ENCODE measurements at places on chromosomes 4 and X. TPM values are rescaled to one million over a fixed set of nuclear protein-coding genes. Genes with fewer than 3 reads are reported as not detected.

- DNase-seq, result no peak
These were observed 5.8 kb downstream of the SCLT1 start for GRCh38 chr4:129087516-129087915.

GRCh38 chrX:108224727-108225621 is 133.4 kb downstream of the ATG4A start:
- peak; percentile 7 for DNase-seq

IL13RA1 gene
- total RNA-seq, result 106 TPM

HAND2 gene
- not detected for total RNA-seq

DNA sequence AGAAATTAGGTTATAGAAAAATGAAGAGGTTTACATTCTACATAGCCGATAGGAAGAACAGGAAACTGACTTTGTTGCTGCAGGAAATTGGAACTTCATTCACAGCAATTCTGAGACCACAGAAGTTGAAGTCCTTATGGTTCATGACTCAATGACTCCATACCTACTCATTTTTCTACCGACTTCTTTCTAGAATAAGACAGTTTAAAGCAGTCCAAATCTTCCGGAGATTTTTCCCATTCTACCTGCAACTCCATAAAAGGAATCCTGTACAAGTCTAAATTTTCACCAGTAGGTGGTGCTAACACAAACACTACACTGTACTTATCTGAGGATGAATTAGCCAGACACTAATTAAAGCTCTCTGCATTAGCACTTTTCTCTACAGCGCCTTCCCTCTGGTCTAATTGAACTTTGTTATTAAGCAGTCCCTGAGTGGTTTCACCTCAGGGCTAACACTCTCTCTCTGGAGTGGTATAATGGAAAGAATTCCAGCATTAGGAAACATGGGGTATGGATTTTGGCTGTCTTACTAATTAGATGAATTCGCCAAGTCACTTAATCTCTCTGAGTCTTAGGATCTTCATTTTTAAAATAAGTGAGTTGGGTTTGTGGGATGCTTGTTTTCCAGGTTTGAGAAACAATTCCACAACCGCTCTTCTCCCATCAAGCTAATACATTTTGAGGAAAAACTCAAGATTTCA is 167.9 kb downstream of the SMIM20 start:
- no peak for DNase-seq

GRCh38 chr4:169220447-169220846 is 50.3 kb downstream of the SH3RF1 start:
- no peak for DNase-seq

DNA sequence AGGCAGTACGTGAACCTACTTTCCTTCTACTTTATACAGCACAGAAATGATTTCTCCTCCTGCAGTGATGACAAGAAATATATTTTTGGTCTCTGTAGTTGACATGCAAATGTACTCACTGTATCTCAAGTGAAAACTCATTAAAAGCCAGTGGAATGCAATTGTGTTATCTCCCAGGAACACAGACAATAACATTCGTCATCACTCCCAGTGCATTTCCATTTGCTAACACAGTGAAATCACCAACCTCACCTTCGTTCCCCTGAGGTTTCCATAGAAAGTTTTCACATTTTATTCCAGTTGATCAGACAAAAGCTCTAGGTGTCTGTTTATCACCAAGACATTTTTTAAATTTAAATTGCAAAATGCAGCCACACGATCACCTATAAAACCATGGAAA is 2.5 kb upstream of the SPANXD start:
- DNase-seq, result no peak

- no peak for DNase-seq
These were observed 50.8 kb downstream of the DTHD1 start for GRCh38 chr4:36332023-36332781.

- no peak for DNase-seq
These were observed 1393.9 kb downstream of the ARAP2 start for GRCh38 chr4:34850421-34850820.

GRCh38 chr4:675980-676870 is 1.9 kb downstream of the MYL5 start:
- DNase-seq, result peak; percentile 33

- DNase-seq, result no peak
These were observed 50.3 kb downstream of the MED28 start for GRCh38 chr4:17664755-17665154.

GRCh38 chr4:1247864-1248244 is 1.1 kb downstream of the CTBP1 start:
- no peak for DNase-seq

DNA sequence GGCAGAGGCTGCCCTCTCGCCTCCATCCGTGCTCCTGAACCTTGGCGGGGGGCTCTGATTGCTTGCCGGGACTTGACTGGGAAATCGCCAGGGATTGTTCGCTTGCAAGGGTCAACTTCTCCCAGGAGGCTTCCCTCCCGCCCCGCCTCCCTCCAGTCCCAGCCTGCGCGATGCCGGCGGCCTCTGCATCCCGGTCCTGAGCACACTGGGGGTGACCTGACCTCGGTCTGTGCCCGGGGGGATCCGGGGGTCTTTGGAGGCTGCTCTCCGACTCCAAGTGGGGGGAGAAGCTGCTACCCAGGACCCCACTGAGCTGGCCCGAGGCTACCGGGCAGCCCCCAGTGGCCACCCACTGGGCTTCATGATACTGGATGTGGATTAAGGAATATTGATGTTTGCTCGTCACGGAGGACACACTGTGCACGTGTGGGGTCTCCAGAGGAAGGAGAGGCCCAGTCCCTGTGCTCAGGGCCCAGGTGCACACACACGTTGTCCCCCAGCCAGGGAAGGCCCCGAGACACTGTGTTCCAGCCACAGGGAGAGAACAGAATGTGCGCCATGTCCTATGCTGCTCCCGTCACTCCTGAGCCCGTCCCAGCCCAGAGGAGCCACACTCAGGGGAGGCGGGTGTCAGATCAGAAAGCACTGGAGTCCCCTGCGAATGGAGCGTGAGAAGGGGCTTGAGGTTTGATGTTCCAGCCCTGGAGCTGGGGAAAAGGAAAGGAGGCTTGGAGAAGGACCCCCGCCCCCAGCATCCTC is 55.9 kb upstream of the NKX1-1 start:
- no peak for DNase-seq

KIT gene
- total RNA-seq, result not detected

GRCh38 chrX:53312946-53313727 is 31.8 kb upstream of the IQSEC2 start:
- DNase-seq, result peak; percentile 65

GRID2 gene
- not detected for total RNA-seq

DNA sequence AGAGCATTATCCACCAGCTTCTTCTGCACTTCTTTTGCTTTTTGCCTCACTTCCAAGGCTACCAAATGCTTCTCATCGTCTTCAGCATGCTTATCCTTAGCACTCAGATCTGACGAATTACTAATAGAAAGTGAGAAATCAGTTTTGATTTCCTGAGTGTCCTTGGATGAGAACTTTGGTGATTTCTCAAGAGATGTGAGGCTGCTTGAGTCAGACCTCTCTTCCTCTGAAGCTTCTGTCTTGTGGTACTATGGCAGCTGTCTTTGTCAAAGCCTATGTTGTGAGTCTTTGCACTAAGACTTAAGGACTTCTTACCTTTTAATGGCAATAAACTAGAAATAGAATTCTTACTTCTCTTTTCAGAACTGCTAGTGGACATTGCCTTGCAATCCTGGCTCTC is 169.9 kb downstream of the CPE start:
- no peak for DNase-seq

DNA sequence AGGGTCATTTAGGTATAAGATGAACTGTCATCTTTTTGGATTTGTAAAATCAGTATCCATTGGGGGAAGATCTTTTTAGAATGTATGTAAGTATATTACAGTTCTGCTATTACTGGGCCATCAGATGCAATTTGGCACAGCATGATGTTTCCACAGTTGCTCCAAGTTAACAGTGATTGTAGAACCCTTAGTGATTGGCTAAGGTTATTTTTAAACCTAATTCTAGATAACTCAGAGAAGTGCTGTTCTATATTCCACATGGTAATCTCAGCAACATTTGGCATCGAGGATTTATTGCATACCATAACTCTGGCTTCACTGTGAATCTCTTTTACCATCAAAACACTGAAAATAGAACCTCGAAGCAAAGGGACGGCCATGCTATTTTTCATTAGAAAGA is 215.7 kb upstream of the HAND2 start:
- DNase-seq, result no peak

DNA sequence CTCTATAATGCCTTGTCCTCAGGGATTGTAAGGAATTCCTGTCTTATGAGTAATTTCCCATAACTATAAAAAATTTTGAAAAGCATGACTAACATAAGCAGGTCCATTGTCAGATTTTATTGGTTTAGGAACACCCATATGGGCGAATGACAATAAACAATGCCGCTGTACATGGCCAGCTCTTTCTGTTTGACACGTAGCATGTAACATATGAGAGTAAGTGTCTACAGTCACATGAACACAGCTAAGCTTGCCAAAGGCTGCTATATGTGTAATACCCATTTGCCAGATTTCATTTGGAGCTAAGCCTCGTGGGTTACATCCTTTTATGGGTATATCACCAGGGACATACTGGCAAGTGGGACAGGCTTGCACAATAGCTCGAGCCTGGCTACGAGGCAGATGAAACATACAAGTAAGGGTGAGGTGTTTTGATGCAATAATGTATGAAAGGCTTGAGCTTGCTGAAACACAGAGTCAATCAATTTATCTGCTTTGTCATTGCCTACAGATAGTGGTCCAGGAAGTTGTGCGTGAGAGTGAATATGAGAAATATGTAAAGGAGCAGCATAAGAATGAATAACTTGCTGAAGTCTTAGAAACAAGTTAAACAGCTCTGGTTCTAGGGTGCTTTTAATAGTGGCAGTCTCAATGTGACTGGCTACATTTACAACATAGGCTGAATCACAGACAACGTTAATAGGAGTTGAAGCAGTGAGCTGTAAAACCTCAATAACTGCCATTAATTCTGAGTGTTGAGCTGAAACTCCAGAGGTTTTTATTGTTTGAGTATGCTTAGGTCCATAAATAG is 67.4 kb upstream of the UGT2B10 start:
- DNase-seq, result no peak

GRIPAP1 gene
- total RNA-seq, result 35.2 TPM

GRCh38 chr4:140044337-140044902 is 109.6 kb downstream of the MAML3 start:
- DNase-seq, result no peak

DNA sequence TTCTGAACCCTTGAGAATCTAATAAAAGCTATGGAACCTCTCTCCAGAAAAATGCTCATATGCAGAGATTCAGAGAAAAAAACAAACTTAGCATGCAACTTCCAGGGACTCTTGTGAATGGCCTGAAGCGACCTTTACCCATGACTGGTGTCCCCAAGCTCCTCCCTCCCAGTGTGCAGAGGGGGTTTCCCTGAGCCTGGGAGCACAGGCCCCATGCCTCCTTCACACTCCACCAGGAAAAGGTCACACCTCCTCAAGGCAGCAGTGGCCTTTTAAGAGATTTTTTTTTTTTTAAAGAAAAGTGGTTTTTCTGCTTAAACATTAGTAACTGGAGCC is 13.3 kb upstream of the UBA6 start:
- DNase-seq, result no peak

DNA sequence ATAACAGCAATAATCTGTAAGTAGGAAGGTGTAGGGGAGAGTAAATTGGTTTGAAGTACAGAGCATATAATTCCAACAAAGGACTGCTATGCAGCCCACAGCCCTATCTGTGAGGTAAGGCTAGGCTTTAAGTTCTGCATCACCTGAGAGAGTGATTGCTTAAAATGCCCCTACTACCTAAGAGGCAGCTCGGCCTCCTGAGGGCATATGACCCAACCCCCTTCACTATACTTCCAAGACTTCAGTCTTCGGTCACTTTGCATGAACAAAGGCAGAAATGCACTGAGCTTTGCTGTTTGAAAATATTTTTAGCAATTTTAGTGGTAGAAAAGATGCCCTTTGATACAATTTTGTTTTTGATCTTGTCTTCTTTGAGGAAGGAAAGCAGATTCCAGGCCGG is 4.9 kb upstream of the DDX3X start:
- DNase-seq, result no peak

NR3C2 gene
- total RNA-seq, result 0.96 TPM

GRCh38 chr4:53917729-53918128 is 146.7 kb downstream of the CHIC2 start:
- DNase-seq, result no peak

GRCh38 chr4:32196950-32197688 is 1477.0 kb downstream of the PCDH7 start:
- no peak for DNase-seq

DNA sequence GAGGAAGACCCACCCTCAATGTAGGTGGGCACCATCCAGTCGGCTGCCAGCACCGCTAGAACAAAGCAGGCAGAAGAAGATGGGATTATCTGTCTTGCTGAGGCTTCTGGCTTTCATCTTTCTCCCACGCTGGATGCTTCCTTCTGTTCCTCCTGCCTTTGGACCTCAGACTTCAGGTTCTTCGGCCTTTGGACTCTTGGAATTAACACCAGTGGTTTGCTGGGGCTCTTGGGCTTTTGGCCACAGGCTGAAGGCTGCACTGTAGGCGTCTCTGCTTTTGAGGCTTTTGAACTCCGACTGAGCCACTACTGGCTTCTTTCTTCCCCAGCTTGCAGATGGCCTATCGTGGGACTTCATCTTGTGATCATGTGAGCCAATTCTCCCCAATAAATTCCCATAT is 55.1 kb downstream of the PDLIM5 start:
- DNase-seq, result no peak

MAOB gene
- total RNA-seq, result 0.55 TPM

NEUROG2 gene
- total RNA-seq, result not detected

TBX22 gene
- total RNA-seq, result not detected

- DNase-seq, result no peak
These were observed 34.8 kb downstream of the TACC3 start for GRCh38 chr4:1756079-1756478.

DNA sequence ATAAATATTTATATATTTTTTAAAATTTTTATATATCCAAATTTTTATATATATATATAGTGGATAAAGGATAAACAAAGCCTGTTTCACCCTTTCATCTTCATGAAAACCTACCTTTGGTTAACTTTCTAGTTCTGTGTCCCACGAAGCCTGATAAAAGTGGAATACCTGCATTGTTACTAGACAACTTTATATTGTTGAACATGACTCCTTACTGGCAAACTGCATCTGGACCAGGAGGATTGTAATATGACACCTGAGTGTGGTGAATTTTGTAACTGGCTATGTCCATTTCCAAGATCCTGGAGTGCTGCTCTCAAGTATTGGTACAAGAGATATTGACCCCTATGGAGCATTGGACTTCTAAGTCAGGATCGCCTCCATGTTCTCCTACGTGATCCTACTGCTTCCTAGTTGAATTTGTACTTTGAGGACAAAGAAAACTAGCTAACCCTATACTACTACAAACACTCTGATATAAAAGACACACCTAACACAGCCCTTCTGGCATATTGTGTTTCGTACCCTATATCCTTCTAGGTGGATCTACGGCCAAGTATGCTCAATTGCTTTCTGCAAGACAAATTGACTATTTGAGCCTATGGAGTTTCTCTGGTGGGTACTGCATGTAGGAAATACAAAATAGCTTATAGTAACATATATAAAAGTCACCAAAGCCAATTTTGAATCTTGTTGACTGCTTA is 61.3 kb upstream of the PRRG1 start:
- no peak for DNase-seq

GRCh38 chr4:52037689-52038102 is 403 bp downstream of the SGCB start:
- DNase-seq, result no peak

AMBN gene
- not detected for total RNA-seq

Measured in PC-9 (cell line).